ENCODE measurements at places on chromosomes 4 and X. TPM values are rescaled to one million over a fixed set of nuclear protein-coding genes. Genes with fewer than 3 reads are reported as not detected.

The NEIL3 gene
- total RNA-seq = 0.11 TPM

The PF4V1 gene
- total RNA-seq = not detected

The NEXMIF gene
- total RNA-seq = 7.8 TPM

The SGMS2 gene
- total RNA-seq = 400 TPM

The MMRN1 gene
- total RNA-seq = 68.4 TPM

The TRPC3 gene
- 0.71 TPM for total RNA-seq

The ZNF711 gene
- 0.78 TPM for total RNA-seq

The EIF2S3 gene
- 128 TPM for total RNA-seq
